ENCODE measurements at places on chromosomes 5 and 9.

- DNase-seq: no peak
These were observed 697 bp downstream of the SLC1A1 start for GRCh38 chr9:4490705-4491625.

DNA sequence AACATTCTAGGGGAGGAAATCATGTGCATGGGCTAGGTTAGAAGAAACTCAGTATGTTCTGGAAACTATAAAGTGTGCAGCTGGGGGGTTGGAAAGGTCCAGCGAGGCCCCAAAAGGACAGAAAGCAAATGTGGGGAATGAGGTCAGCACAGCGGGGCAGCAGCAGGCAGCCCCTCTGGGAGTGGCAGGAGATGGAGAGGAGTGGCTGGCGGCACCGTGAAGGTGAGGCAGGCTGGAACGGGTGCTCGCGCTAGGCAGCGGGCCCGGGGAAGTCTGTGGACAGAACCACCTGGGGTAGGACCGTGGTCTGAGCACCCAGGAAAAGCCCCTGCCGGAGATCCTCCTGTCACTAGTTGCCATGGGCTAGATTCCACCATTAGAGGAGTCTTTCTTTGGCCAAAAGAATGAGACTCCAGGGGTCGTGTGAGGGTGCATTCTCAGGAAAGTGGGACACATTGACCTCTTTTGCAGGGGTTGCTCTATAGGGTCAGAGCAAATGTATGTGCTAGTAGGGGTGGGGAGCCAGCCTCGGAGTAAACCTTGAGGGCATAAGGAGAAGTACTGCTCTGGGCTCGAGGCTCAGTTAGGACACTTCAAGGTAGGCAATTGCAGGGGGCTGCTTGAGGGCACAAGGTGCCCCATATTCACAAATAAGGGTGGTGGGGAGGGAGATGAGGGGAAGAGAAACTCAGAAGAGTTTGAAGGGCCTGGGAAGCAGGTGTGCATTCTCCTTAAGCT, 61.2 kb downstream of the IL6ST start:
- DNase-seq: no peak

DNA sequence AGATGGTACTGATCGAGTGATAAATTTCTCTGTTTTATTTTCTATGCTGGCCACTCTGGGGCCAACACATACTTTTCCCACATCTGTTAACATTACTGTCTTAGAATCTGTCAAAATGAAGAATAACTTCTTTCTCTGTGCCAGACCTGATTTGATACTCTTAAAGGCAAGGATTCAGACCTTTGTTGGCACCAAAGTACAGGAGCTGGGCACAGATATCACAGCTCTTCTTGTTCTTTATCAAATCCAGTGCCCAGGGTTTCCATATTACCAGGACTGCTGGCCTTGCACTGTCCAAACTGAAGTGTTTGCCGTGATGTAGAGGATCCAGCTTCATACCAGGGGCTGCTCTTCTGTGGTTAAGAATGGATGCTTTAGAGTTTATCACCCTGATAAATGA, 20.9 kb downstream of the ZNF474 start:
- no peak for DNase-seq

GRCh38 chr9:129270205-129270604, 92.1 kb upstream of the IER5L start:
- DNase-seq: no peak

DNA sequence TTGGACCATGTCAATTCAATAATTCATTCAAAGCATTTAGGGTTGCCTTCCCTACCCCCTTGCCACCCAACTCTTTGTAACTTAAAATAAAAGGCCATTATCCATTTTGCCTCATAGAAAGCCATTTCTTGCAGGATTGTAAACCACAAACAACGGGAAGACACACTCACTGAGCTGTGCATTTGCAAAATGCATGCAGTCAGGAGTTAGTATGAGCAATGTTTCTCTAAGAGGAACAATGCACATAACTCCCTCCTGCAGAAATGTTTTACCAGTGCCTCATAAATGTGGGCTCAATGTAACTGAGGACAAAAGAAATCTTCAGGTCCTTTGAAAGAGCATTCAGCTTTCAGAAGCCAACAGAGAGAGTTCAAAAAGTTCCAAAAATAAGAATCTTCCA, 98.5 kb upstream of the ABCA1 start:
- DNase-seq: no peak

GRCh38 chr9:129895376-129896268, 60.4 kb downstream of the USP20 start:
- DNase-seq: no peak

DNA sequence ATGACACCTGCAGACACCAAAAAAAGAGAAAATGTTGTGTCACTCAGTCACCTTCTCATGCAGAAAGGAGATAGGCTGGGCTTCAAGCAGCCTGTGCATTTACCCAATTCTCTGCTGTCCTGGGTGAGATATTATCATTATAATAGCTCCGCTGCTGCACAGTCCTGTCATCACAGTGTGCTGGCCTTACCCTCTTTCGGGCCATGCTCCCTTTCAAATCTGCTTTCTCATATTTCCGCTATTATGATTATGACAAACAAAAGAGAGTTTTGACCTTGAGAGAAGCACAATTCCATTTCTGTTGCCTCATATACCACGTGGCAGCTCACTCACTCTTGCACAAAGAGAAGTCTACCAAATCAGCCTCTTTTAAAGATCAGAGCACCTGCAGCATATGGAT, 1350.1 kb upstream of the ACO1 start:
- DNase-seq: no peak

Measured in vagina (tissue), 2 donors.